Stimulated activated naive B cell treated with anti-CD40 and anti-IgM and Interleukin-4, amounts not matched to agents 10 μg/mL and 1 μg/mL and 100 μg/mL, for 72 hours (primary cell): ENCODE measurements at places on chromosomes 3 and 15.

GRCh38 chr3:194279101-194279500 lies 72.0 kb downstream of the CPN2 start:
- no peak for DNase-seq

DNA sequence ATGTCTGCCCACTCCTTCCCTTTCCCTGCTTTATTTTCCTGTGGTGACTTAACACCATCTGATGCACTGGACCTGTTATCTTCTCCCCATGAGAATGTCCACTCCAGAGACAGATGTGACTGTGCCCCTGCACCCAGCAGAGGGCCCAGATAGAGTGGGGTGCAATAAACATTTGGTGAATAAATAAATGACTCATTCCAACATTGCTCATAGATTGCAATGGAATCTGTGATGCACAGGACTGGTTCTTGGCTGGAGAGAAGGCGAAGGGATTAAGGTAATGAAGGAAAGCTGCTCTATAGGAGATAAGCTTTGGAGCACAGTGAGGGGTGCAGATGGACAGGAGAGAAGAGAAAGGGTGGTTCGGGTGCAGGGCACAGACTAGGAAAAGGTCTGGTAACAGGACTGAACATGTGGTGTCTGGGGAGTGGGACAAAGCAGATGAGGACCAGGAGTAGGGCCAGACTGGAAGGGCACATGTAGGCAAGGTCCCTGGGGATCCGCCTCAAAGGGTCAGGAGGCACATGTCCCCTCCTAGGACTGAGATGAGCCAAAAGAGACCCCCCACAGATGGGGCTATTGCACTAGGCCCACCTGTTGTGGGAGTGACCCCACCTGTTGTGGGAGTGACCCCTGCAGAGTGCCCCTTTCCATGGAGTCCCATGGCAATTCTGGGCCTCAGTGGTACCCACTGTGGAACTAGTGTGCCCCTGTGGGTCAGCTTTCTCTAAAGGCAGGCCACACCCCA lies 17.5 kb upstream of the POC1A start:
- no peak for DNase-seq

GRCh38 chr15:98830034-98830634 lies 177.5 kb downstream of the PGPEP1L start:
- no peak for DNase-seq

- DNase-seq = no peak
Observed at GRCh38 chr3:98980915-98981596, 79.6 kb upstream of the DCBLD2 start.

GRCh38 chr3:31184261-31185061 lies 290.0 kb upstream of the GADL1 start:
- DNase-seq = no peak

DNA sequence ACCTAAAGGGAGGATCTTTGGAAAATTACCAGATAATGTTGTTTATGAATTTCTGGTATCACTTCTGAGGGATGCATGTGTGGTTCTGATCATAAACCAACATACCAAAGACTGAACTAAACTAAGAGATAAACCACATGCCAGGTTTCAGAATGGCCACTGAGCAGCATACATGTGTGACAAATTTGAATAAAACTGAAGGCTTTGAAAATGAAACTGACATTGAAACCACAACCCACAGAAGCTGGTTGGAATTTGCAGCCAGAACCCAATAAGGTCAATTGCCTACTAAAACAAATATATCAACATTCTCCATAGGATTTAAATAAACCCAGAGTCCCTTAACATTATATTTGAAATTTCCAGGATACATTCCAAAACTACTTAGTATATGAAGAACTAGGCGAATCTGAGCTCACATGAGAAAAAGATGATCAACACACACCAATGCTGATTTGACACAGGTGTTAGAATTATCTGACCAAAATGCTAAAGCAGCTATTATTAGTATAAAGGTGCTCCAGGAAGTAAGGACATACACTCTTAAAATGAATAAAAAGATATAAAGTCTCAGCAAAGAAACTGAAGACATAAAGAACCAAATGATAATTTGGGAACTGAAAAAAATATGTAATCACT lies 125.0 kb downstream of the ZNF280D start:
- DNase-seq = peak; percentile 20

DNA sequence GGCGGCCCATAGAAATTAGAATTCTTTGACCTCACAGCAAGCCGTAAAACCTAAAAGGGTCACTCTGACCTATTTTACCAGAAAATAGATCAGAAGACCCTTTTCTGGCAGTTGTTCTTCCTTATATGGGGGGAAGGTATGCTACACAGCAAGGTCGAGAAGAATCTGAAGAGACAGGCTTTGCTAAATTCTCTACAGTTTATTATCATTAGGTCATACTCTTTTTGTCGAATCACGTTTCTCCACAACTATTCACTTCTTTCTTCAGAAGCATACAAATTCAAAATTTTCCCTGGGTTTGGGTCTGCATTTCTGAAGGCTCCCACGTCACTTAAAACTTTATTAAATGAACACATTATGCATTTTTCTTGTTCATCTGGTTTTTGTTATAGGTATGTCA lies 229.5 kb upstream of the GRM7 start:
- no peak for DNase-seq

- DNase-seq = no peak
Observed at GRCh38 chr15:49888323-49888693, 230.7 kb downstream of the ATP8B4 start.

DNA sequence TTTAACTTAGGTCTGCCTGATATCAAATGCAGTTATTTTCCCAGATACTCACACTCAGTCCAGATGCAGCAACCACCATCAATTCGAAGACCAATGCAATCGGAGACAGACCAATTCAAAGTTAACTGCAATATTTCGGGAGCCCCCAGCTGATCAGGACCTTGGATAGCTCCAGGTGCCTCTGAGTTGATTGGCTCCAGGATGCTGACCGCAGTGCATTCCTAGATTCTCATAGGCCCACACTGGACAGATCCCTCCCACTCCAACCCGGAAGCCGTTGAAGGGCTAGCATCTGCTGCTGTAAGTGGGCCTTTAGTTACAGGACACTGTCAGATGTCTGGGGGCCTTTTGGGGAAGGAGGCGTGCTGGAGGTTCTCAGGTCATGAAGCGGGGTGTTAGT lies 89.5 kb upstream of the ATP2B2 start:
- peak; percentile 13 for DNase-seq

GRCh38 chr15:84878504-84878903 lies 6.0 kb upstream of the SLC28A1 start:
- DNase-seq = peak; percentile 37

DNA sequence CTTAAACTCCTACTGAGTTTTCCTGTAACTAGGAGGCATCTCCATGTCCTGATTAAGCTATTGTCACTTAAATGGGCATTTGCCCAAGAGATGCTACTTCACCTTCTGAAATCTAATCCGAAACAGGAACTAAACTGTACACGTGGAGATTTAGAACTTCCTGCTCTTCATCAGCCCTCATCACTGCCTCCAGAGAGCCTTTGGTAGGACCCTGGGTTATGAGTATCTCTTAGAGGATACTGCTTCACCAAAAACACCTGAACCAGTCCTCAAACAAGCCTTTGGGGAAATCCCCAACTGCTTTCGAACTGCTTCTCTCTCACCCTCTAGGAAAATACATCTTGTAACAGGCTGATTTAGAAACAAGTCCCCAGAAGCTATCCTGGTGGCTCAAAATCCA lies 320.3 kb downstream of the GAP43 start:
- no peak for DNase-seq

GRCh38 chr3:129620828-129621559 lies 14.5 kb upstream of the PLXND1 start:
- no peak for DNase-seq

DNA sequence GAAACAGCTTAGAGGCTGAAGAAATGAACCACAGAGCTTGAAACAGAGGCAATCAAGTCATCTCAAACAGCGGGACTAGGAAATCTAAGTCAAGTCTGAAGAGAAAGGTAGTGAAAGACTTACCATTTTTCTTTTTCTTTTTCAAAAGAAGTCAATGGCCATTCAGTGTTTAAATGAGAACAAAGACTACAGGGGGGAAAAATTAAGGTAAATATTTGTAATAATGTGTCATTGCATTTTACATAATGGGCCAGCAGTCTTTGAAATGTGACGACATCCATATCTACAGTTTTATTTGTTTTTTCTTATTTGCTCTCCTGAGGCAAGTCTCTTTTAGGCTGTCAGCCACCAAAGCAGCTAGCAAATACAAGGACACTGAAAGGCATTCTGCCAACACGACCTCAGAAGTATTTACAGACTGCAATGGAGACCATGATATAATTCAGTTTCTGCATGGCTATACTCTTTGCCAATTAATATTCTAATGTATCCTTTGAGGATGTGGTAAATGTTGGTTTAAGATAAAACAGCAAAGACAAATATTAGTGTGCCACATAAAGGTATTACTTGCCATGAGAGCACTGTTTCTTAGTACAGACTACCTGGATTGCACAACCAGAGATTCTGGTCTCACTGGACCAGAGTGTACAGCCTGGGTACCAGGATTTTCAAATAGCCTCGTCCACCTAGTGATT lies 307.0 kb upstream of the THBS1 start:
- DNase-seq = no peak

- no peak for DNase-seq
Observed at GRCh38 chr15:69660658-69661405, 208.2 kb downstream of the RPLP1 start.

DNA sequence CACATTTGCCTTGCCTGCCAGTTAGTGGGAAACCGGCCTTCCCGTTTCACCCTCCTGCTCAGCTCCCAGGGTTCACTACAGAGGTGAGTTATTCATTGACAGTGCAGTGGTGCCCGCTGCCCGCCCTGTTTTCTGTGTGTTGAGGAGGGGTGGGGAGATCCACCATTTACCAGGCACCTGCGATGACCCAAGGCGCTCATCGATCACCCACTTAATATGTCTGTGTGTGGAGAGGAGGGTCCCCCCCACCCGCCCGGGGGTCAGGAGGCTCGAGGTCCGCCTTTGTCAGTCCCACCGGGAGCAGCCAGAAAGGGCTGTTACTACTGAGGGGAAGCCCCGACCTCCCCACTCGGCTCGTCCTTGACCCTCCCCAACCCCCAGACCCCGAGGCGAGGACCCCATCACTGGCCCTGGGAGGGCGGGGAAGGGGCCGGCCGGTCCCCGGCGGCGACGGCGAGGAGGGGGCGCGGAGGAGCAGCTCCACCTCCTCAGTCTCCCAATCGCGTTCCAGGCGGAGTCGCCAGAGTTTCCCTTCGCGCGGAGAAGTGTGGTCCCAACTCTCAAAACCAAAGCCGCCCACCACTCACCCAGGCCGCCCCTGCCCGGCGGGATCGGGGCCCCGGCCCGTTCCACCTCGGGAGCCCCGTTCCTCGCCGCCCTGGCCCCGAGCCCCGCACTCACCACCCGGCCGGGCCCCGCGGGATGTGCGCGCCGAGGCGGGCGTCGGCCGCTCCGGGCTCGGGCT lies 1.1 kb downstream of the PLXNB1 start:
- DNase-seq = no peak

DNA sequence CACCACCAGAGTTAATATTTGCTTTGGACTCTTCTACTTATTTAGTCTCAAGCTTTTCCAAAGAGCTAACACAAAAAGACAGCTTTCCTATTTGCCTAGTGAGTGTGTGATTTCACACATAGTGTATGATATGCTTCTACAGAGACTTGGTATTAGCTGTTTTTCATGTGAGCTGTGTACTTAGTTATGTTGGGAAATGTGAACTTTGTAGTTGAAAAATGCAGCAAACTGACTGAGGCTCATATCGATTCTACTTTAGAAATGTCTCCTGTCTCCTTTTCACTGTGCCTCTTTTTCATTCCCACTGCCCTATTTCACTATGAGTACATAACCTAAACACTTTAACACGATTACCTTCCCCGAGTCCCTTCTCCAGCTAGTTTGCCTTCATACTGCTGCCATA lies 136.5 kb downstream of the ALCAM start:
- DNase-seq = no peak

DNA sequence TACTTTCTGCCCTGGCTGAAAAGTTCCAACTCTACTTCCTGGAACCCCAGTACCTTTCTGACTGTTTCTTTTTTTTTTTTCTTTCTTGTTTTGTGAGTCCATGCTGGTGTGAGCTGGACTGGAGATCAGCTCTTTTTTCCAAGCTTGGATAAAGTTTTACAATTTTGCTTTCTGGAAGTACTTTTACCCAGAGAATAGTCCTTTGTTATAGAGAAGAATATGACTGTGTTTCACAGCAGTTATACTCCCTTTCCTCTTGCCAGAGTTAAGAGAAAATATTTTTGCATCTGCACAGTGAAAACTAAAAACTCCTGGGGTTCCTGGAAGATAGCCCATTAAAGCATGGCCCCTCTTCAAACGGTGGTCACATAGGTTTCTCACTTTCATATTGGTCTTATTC lies 1100.6 kb downstream of the OTOL1 start:
- DNase-seq = no peak

- DNase-seq = no peak
Observed at GRCh38 chr15:66698318-66698961, 3.6 kb upstream of the SMAD6 start.

- no peak for DNase-seq
Observed at GRCh38 chr3:197487911-197488391, 67.8 kb downstream of the BDH1 start.

- no peak for DNase-seq
Observed at GRCh38 chr15:55660153-55660552, 72.0 kb upstream of the PYGO1 start.

- no peak for DNase-seq
Observed at GRCh38 chr3:34408088-34408487, 609.7 kb downstream of the PDCD6IP start.

DNA sequence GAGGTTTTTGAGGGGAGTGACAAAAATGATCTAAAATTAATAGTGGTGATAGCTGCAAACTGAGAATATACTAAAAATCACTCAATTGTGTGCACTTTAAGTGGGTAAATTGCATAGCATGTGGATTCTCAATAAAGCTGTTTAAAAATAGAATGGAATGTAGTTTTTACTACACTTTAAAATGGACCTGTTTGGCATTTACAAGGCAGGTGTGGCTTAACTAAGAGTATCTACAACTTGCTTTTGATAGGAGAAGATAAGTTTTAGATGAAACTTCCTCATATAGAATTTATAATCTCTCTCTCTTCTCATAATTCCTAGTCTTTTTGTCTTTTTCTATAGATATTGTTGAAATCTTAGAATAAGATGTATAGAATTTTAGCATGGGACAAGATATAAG lies 40.3 kb downstream of the THRB start:
- DNase-seq = no peak
